ENCODE measurements at places on chromosomes 7 and 10.

GRCh38 chr7:36860681-36861080 lies 136.4 kb upstream of the AOAH start:
- no peak for DNase-seq

GRCh38 chr10:110772454-110773025 lies 99.2 kb upstream of the PDCD4 start:
- DNase-seq = no peak

DNA sequence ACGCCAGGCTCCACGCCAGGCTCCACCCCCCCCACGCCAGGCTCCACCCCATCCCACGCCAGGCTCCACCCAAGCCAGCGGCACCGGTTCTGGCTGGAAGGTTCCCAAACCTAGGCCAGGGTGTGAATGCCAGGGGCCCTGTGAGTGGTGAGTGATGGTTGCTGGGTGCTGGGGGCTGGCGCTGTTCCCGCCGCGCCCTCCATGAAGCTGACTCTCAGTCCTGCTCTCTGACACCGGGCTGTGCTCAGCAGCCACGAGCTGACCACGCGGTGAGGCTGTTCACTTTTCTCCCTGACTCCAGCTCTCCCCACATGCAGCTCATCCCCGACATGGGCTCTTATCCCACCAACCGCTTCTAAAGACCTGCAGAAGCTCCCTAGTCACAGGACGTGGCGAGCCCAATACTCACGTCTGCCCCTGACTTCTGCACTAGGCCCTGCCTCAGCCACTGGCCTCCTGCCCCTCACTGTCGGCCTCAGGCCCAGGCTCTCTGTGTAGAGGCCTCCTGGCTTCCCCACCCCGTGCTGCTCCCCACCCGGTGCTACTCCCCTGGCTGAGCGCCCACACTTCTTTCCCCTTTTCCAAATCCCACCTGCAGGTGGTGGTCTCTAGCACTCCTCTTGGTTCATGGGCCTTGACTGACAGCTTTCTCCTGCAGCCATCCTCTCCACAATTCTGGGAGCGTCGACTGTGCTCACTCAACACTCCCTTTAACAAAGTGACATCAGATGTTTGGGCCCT lies 603.0 kb downstream of the PTPRN2 start:
- no peak for DNase-seq

DNA sequence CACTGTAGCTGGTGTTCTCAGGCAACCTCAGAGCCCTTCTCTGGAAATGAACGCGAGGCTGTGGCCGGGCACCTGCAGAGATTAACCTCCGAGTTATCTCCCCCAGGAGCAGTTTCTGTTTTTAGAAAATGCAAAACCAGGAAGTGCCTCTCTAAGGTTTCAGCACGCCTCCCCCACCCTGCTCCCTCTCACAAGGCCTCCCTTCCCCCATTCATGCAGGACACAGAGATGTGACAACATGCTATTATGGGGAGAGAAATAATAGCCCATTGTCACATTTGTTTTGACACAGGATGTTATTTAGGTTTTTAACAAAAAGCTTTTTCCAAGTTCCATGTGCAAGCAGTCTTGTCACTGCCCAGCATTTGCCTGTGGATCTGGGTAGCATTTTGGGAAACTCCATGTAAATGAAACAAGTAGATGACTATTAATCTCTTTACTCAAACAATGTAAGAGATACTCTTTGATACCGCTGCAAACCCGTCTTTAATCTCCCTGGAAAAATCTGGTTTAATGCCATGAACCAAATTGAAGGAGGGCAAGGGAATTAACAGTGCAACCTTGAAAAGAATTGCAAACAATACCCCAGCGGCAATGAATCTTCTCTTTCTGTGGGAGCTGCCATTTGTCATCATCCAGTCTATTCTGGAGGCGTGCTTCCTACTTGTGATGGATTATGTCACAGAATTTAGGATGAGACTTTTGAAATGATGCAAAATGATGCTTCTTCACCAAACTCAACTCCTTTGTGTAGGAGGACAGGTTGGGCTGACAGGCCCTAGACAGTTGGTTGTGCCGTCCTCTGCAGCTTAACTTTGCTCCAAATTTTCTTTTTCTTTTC lies 86.5 kb upstream of the NMT2 start:
- peak; percentile 41 for DNase-seq

DNA sequence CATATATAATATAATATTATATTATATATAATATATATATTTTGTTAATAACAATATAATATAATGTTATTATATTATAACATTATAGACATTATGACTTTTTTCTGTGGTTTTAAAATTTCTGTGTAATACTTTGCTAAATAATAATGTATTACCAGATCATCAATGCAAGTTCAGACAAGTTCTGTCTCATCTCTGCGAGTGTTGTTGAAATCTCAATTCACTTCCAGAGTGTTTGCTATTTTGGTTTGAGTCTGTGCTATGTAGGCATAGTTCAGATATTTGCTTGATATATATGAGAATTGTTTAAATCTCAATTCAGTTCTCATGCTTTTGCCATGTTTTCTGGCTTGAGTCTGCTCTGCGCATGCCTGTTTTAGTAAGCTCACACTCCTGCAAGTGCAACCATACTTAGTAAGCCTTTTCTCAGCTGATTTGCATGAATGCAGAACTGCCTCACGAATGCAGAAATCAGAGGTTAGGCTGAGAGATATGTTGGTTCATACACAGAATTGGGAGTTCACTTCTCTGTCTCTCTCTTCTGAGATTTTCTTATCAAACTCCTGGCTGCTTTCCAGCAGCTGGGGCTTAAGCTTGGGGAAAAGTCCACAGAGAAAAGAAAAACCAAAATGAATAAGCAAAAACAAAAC lies 830.2 kb upstream of the SORCS1 start:
- no peak for DNase-seq

- DNase-seq = no peak
Measured at GRCh38 chr7:126079581-126079980, 1150.0 kb upstream of the POT1 start.

DNA sequence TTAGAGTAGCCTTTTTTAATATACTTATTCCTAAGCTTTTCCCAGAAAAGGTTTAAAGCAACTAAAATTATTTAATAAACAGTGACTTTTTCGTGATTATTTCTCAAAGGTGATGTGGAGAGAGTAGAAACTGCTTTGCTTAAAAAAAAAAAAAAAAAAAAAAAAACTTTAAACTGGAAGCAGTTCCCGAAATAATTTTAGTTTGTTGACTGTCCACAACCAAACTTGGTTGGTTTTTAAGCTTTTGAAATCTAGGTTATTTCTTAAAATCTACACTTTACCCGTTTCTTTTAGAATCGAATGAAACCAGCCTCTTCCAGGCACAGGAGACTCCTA lies 7.3 kb downstream of the SKAP2 start:
- DNase-seq = no peak

GRCh38 chr10:43206391-43207235 lies 60.3 kb downstream of the RASGEF1A start:
- no peak for DNase-seq

DNA sequence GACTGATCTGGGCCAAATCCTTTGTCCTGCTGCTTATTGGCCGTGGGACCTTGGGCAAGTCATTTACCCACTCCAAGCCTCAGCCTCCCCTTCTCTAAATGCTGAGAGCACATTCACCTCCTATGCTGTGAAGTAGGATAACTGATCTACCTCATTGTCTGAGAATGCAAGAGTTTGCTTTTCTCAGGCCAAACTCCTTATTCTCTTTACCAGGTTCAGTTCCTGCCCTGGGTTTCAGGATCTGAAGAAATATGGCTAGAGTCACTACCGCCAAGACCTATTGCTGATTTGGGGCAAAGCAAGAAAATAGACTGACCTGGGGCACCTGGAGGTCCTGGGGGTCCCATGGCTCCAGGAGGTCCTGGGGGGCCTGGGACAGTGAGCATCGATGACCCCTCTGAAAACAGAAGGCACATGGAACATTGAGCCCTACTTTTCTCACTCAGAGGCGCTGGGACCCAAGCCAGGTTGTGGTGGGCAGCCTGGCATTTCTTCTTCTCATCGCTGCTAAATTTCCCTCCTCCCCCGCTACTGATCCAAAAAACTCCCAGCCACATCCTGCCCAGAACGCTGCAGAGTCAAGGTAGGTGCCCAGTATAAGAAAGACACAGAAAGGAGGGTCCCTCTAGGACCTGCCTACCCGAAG lies 42.4 kb downstream of the COL17A1 start:
- no peak for DNase-seq

DNA sequence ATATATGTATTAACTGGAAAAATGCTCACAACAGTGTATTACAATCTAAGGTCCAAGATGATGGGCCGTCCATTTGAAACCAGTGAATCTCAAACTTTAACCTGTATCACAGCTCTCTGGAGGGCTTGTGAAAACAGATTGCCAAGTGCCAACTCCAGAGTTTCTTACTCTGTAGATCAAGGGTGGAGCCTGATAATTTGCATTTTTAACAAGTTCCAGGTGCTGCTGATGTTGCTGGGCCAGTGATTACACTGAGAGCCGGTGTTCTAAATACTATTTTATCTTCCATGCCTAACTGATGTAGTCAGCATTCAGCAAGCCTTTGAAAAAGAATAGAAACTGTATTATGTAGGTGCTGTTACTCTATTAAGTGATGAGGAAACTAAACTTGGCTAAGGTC lies 269.9 kb upstream of the FERD3L start:
- DNase-seq = no peak

GRCh38 chr7:106568680-106569499 lies 92.1 kb downstream of the CCDC71L start:
- no peak for DNase-seq

- no peak for DNase-seq
Measured at GRCh38 chr10:19931894-19932590, 115.8 kb downstream of the PLXDC2 start.

DNA sequence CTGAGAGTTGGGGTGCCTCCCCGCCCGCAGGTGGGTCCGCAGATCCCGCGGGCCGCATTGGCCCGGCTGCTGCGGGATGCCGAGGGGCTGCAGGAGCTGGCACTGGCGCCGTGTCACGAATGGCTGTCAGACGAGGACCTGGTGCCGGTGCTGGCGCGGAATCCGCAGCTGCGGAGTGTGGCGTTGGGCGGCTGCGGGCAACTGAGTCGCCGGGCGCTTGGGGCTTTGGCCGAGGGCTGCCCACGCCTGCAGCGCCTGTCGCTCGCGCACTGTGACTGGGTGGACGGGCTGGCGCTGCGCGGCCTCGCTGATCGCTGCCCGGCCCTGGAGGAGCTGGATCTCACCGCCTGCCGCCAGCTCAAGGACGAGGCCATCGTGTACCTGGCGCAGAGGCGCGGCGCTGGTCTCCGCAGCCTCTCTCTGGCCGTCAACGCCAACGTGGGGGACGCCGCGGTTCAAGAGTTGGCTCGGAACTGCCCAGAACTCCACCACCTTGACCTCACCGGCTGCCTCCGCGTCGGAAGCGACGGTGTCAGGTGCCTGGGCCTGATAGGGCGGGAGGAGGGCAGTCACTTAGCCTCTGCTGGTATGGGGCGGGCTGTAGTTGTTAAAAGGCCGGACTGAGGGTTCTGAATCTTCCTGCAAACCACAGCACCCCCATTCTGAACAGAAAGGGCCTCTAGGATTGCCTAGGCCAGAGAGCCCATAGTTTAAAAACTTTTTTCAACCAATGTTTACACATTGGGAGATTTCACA lies 1.3 kb downstream of the FBXL15 start:
- DNase-seq = peak; percentile 17

- DNase-seq = no peak
Measured at GRCh38 chr7:96202102-96202501, 119.8 kb downstream of the SLC25A13 start.

- no peak for DNase-seq
Measured at GRCh38 chr7:28038175-28038797, 142.3 kb downstream of the JAZF1 start.

DNA sequence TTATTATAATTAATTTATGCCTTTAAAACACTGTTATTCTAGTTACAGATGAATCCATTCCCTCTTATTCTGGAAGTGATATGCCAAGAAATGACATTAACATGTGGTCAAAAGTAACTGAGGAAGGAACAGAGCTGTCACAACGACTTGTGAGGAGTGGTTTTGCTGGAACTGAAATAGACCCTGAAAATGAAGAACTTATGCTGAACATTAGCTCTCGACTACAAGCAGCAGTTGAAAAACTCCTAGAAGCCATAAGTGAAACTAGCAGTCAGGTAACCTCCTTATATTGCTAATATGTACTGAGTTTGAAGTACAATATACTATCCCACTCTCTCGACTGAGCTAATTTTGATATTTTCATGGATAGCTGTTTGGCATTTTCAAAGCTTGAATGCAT lies 81.6 kb downstream of the CYP51A1 start:
- no peak for DNase-seq

DNA sequence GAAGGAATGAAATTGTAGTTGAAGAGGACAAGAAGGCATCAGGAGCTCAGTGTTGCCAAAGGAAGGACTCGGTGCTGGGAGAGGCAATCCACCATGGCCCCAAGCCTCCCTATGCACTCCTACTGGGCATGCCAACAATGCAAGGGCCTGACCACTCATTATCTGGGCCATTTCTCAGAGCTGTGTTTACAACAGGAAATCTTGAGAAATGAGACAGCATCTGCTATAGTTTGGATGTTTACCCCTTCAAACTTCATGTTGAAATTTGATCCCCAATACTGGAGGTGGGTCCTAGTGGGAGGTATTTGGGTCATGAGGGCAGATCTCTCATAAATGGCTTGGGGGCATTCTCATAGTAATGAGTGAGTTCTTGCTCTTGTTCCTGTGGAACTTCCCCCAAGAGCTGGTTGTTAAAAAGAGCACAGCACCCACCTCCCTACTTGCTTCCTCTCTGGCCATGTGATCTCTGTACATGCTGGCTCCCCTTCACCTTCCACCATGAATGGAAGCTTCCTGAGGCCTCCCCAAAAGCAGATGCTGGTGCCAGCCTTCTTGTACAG lies 50.8 kb upstream of the AOAH start:
- no peak for DNase-seq

DNA sequence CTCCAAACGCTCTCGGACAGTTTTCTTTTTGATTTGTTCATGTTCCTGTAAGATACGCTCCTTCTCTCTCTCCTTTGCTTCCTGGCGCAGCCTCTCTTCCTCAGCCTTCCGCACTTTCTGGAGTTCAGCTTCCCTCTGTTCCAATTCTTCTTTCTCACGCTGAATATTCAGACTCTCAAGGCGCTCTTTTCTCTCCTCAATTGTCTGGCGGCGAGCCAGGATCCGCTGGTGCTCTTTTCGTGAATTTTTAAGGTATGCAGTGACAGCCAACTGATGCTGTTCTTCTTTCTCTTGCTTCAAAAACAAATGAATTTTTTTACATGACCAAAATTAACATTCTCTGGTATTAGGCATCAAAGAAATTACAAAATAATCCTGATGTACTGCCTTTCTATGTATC lies 22.6 kb downstream of the EIF3A start:
- DNase-seq = no peak

DNA sequence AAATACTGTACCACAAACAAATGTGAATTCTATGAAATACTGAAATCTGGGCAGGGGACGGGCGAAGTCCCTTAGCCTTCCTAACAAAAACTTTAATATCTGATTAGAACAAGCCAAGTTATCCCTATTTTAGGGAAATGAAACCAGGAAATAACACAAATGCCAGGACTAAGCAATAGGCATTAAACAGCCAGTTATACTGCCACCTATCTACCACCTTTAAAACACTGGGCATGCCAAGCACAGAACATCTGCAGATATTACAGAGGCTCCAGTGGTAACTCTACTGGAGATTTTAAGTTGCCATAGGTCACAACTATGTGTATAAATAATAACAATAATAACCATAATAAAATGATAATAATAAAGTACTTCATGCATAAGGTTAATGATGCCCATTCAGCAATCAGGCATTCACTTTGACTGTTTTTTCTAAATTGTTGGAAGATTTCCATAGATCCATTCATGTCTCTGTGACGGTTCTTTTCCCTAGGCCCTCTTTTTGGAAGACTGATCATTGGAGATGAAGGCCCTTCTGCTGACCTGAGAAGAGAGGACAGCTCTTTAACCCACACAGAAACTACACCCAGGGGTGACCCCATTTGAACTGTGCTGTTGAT lies 195.7 kb downstream of the CACNA2D1 start:
- no peak for DNase-seq

All from frontal cortex (tissue), 4 donors.